ENCODE measurements at places on chromosomes 2 and 18.

DNA sequence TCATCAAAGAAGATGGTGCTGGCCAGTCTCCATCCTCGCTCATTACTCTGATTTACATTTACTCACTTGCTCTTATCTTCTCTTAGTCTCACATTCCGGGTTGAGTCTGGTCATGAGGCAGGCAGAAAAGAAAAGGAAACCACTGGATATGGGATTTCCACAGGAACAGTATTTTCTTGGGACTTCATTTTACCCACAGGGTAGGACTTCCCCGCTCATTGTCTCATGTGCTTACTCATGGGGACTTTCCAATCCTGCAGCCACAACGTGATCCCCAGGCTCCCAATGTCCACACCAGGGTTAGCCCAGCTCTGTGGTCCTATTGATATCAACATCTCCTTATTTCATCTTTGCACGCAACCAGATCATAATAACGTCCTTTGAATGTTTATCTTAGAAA is 373.8 kb downstream of the TMEM182 start:
- no peak for DNase-seq

DNA sequence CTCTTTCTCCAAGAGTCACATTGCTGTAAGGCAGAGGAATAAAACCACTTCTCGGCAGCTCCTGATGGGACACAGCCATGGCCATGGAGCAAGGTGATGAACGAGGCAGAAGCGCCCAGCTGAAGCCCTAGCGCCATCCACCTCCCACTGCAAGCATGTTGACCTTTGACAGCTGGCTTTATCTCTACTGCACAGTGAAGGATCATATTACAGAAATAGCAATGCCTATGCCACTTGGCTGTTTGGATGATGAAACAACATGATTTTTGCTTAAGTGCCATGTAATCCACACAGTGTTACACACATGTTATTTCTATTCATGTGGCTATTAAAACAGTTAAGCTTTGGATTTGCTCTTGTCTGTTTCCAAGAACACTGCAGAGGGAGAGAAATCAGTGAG is 167.7 kb downstream of the VAPA start:
- peak; percentile 20 for DNase-seq

GRCh38 chr2:47535996-47536395 is 133.0 kb downstream of the MSH2 start:
- no peak for DNase-seq

- no peak for DNase-seq
Observed at GRCh38 chr2:54194761-54195750, 61.0 kb downstream of the TSPYL6 start.

Data from LHCN-M2 (cell line).